ENCODE measurements at places on chromosomes 5 and 9. TPM values are rescaled to one million over a fixed set of nuclear protein-coding genes. Genes with fewer than 3 reads are reported as not detected.

The UBAP2 gene
- 51.5 TPM for total RNA-seq

The GTF2H2C gene
- total RNA-seq: 58.0 TPM

The ERAP2 gene
- total RNA-seq: 44.8 TPM

The SHB gene
- 1.2 TPM for total RNA-seq

The CMYA5 gene
- total RNA-seq: 0.29 TPM

The OMD gene
- not detected for total RNA-seq

The IPO11 gene
- 77.1 TPM for total RNA-seq

The FREM1 gene
- not detected for total RNA-seq

The IL17B gene
- total RNA-seq: not detected

The PPP6C gene
- total RNA-seq: 48.8 TPM

The NKD2 gene
- total RNA-seq: 0.82 TPM

The TRPM3 gene
- not detected for total RNA-seq

The CYLC2 gene
- not detected for total RNA-seq

The BTNL8 gene
- total RNA-seq: 0.12 TPM

The MCC gene
- 2.9 TPM for total RNA-seq

The NOXA1 gene
- total RNA-seq: 0.66 TPM

The TLR4 gene
- total RNA-seq: not detected

The C9 gene
- total RNA-seq: not detected

The DNAJA1 gene
- 222 TPM for total RNA-seq

The PCDHGC3 gene
- total RNA-seq: not detected

The ADAMTS2 gene
- total RNA-seq: not detected

The PCDH1 gene
- total RNA-seq: not detected

The APBA1 gene
- 0.08 TPM for total RNA-seq

The BARX1 gene
- 2.9 TPM for total RNA-seq

The OR1L8 gene
- not detected for total RNA-seq

The GADD45G gene
- 1.4 TPM for total RNA-seq

The CD274 gene
- total RNA-seq: 22.0 TPM

The CNTNAP3 gene
- not detected for total RNA-seq

The ADCY2 gene
- not detected for total RNA-seq

The GKAP1 gene
- total RNA-seq: 3.1 TPM

The IFNA21 gene
- total RNA-seq: not detected

The SRP19 gene
- 66.5 TPM for total RNA-seq

The NEUROG1 gene
- not detected for total RNA-seq

The CNTFR gene
- total RNA-seq: not detected

The NR2F1-AS1 gene
- total RNA-seq: not detected

The CEP72 gene
- total RNA-seq: 21.9 TPM

The ARL14EPL gene
- not detected for total RNA-seq

The PRXL2C gene
- 4.1 TPM for total RNA-seq

The PTPN3 gene
- 1.4 TPM for total RNA-seq

The INSL6 gene
- total RNA-seq: not detected

The C5 gene
- total RNA-seq: 1.3 TPM

The UAP1L1 gene
- total RNA-seq: 23.5 TPM

The GCNT1 gene
- total RNA-seq: 5.4 TPM

The ARID3C gene
- total RNA-seq: 0.31 TPM

The TAF11L11 gene
- not detected for total RNA-seq

The KIF27 gene
- total RNA-seq: 2.0 TPM

The OTP gene
- total RNA-seq: not detected

The CARTPT gene
- not detected for total RNA-seq

The PCDHGA4 gene
- not detected for total RNA-seq
